ENCODE measurements at places on chromosomes 4 and X. TPM values are rescaled to one million over a fixed set of nuclear protein-coding genes. Genes with fewer than 3 reads are reported as not detected.

- no peak for DNase-seq
Observed at GRCh38 chrX:130869239-130869638, 33.8 kb downstream of the ENOX2 start.

GRCh38 chr4:2933566-2934076 lies 29.6 kb downstream of the NOP14 start:
- DNase-seq: no peak

DNA sequence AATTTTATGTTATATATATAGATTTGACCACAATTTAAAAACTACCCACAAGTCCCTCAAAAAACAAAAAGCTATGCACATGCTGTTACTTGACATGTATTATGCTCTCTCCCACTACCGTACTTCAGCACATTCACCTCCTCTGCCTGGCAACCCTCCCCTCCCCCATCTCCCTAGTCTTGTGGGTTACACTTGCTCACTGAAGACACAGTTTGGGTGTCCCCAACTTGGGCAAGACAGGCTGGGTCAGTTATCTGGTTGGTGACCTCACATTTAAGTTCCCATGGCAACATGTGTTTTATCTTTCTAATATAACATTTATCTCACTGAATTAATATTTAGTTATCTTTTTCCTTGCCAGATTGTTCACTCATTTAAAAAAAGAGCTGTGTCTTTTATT lies 32.7 kb downstream of the SEC24D start:
- no peak for DNase-seq

- no peak for DNase-seq
Observed at GRCh38 chr4:26576231-26576739, 7.6 kb upstream of the TBC1D19 start.

DNA sequence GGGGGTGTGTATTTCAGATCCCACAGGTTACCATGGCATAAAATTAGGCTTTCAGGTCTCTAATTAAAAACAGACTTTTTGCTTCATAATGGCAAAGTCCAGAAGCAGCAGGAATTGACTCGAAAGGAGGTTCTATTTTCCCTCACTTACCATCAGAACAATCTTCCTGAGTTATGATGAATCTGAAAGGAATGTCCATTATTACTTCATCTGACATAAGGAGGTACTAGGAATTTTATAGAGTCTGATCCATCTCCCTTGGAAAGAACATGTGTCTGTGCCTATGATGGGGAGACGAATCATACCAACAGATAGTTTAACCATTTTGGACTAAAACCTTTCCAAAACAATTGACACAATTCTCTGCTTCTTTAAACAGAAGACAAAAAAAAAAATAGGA lies 206.3 kb upstream of the FGF13 start:
- no peak for DNase-seq

- no peak for DNase-seq
Observed at GRCh38 chr4:117311989-117312388, 226.6 kb upstream of the TRAM1L1 start.

DNA sequence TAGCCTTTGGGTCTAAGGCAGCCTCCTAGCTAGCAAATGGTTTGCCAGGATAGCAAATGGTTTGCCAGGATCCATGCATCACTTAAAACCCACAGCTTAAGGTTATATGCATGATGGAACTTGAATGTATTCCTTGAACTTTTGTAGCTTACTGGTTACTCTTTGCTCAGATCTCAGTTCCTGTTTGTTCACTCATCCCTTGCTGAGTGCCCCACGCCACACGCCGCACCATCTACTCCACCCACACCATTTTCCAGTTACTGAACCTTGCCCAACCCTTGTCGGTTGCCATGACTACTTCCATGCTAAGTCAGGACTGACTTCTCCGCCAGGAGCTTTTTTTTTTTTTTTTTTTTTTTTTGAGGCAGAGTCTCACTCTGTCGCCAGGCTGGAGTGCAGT lies 29.5 kb upstream of the XIAP start:
- no peak for DNase-seq

DNA sequence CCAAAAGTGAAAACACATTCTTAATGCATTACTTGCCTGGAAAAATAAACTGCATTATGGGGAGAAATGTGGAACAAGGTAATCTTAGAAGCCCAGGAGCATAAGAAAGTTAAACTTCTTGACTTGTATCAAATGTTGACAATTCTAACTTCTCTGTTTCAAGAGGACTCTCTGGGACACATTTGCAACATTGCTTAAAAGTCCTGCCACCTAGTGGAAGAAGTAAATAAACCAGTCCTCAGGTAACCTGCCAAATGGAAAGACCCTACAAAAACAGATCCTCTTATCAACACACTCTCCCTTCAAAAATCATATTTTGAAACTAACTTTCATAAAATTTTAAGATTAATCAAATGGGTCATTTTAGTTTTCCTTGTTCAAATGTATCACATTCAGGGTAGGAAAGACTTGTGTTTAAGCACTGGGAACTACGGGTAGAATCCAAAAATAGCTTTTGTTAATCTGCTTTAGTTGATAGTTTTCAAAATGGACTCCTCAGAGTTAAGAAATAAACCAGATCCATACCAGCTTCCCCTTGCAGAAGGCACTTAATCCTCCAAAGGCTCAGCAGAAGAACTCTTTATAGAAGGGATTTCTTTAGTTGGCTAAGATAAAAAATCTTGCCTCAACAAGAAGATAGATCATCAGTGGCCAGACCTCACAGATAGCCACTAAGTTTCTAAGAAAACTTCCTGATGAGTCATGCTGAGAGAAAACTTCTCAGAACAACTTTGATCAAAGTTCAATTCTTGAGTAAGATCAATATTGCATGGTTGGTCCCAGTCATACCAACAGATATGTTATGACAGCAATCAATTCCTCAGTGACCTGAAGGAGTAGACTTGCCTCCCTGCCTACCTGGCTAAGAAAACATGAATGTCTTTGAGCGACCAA lies 141.7 kb downstream of the HHIP start:
- no peak for DNase-seq

DNA sequence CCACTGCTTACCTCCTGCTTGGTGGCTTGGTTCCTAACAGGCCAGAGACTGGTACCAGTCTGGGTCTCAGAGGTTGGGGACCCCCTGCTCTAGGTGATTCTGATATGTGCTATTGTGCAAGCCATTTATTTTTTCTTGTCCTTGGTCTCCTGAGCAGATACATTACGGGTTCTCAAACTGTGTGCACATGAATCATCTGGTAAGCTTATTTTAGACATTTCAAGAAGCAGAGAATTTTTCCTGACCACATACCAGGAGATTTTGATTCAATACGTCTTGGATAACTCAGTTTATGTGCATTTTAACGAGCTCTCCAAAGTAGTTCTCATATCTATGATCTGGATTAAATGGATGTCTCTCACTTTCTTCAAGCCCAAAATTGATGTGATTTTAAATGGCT lies 77.2 kb downstream of the FHIP1A start:
- DNase-seq: no peak

DNA sequence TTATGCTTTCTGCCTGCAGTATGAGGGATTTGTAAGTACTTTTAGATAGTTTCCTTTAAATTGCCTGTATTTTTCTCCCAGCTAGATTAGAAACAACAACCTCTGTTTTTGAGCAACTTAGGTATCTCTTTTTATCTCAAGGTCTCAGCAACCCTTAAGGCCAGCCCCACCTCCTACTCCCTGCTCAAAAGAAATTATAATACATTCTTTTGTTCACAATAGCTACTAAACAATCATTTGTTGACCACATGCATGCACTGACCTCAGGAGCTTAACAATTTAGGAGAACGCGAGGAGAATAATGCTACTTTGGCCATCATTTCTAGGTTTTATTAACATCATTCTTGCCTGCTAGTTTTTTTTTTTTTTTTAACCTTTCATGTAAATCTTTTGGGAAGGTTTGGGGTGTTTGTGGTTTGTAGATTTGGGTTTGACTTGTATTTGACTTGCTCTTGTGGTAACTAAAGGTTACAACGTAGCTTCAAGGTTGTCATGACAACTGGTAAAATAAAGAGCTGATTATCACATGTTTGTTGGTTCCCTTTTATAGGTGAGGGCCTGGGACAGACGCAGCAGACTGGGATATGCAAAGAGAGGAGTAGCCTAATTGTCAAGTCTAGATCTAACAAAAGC lies 145.4 kb upstream of the PLAC1 start:
- DNase-seq: no peak

GRCh38 chrX:130771648-130772047 lies 131.4 kb downstream of the ENOX2 start:
- DNase-seq: no peak

DNA sequence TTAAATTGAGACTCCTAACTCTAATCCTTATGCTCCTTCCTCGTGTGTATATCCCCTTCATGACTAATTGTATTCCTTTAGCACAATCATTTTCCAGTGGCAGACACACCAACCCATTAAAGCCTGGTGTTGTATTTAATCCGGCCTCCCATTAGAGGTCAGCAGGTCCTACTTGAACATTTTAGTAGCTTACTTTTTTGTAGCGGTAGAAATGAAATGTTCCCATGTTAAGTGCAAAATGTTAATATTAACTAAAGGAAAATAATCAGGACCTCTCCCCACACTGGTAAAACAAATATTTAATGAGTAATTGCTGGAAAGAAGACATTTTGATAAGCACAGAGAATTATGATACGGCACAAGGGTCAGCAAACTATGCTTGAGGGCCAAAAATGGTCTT lies 3.4 kb downstream of the RAB33B start:
- no peak for DNase-seq

GRCh38 chrX:109485470-109486340 lies 3.8 kb upstream of the GUCY2F start:
- DNase-seq: peak; percentile 59

DNA sequence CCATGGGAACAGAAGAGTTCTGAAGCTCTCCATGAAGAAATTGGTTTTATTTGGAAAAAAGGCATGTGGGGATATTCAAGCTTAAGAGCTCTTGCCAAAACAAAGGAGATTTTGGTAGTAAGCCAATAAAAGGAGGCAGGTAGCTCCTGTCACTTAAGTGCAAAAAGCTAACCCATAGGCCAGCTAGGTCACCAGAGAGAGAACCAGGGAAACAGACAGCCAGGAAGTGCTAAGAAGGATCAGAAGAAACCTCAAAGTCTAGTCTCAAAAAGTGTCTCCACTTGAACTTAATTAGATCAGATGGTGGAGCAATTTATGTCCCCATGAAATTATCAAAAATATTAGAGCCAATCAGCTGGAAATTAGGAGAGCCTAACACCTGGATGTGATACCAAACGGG lies 49.2 kb downstream of the CD40LG start:
- no peak for DNase-seq

GRCh38 chr4:177229331-177229730 lies 80.3 kb upstream of the NEIL3 start:
- no peak for DNase-seq

- no peak for DNase-seq
Observed at GRCh38 chr4:84718699-84719098, 135.8 kb downstream of the CDS1 start.

GRCh38 chr4:81109356-81109755 lies 78.8 kb downstream of the BMP3 start:
- DNase-seq: no peak

GRCh38 chr4:70623323-70623722 lies 5.2 kb upstream of the ENAM start:
- no peak for DNase-seq

DNA sequence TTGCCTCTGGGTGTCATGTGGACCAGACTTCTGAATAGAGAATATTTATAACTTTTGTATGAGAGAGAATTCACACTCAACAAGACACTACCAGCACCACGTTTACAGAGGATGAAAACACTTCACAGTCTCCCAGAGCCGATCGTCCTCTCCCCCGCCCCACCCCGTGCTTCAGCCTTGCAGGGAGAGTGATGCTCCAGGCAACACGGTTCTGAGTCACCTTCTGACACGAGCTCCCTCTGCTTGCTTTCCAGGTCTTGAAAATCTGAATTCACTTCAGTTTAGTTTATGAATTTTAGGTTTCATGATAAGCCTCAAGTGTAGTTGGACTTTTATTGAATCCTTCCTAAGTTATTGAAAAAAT lies 59.8 kb downstream of the CPLX1 start:
- no peak for DNase-seq

DNA sequence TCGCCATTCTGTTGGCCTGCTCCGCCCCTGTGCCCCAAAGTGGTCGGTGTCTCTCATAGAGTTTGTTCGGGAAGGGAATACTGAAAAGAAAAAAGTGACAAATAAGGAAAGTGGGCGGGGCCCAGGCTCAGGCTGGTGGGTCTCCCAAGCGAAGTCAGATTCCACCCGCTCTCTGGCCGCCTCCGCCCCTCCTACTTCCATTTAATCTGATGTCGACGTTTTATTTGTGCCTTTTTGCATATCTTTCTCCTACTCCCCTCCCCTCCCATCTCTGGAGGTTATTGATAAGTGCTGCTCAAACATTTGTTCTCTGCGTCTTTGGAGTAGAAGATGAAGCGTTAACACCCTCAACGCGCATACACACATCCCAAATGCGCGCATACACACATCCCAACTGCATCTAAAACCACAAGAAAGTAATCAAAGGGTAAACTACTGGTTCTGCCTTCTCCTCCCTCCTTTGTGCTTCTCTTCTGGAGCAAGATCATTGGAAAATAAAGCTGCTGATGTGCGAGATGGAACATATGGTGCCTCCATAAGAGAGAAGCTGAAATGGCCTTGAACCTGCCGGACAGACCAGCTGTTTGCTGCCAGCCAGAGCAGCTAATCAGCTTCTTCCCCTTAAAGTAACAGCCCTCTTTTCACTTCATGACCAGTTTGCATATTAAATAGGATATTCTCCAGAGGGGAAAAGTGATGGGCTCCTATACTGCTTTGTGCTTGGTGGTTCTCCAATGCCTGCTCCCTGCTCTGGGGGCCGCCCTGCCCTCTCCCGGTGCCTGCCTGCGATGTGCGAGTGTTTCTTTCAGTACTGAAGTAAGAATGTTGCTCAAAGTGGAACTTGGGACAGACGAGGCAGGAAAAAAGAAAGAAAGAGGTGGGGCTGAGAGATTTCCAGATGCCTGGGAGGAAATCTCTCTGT lies 3.1 kb downstream of the MAMLD1 start:
- DNase-seq: peak; percentile 73

- no peak for DNase-seq
Observed at GRCh38 chr4:169618286-169618685, 2.1 kb upstream of the CLCN3 start.

GRCh38 chr4:78737973-78738372 lies 38.2 kb upstream of the BMP2K start:
- no peak for DNase-seq

GRCh38 chr4:184942444-184943425 lies 75.6 kb upstream of the HELT start:
- DNase-seq: no peak

Gene GPRIN3
- polyA plus RNA-seq: 1.7 TPM

Gene PDCL2
- polyA plus RNA-seq: not detected

Gene CCNI
- 296 TPM for polyA plus RNA-seq

Gene TTC29
- not detected for polyA plus RNA-seq

Gene EPGN
- 0.40 TPM for polyA plus RNA-seq
